ENCODE measurements at places on chromosomes 7 and 10. TPM values are rescaled to one million over a fixed set of nuclear protein-coding genes. Genes with fewer than 3 reads are reported as not detected.
A peak's percentile ranks its signal among the peaks of the same experiment; 100 is the strongest.

GRCh38 chr7:158445421-158446175, 142.0 kb downstream of the PTPRN2 start:
- no peak for DNase-seq

- DNase-seq, result no peak
Measured at GRCh38 chr10:127899766-127900387, 7.0 kb upstream of the PTPRE start.

DNA sequence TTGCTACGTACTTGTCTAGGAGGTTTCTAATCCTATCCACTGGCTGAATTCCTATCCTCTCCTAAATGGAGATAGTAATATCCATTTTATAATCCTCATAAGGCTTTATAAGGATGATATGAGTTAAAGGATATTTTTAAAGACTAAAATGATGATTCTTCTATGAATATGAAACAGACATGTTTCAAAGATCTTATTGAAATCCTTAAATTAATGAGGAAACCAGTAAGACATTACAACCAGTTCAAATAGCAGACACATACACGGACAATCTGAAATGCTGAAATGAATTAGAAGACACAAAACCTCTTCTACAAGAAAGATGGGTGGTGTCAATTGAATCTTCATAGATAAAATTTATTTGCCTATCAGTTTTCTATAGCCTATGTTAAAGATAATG, 132.9 kb upstream of the ANK3 start:
- no peak for DNase-seq

DNA sequence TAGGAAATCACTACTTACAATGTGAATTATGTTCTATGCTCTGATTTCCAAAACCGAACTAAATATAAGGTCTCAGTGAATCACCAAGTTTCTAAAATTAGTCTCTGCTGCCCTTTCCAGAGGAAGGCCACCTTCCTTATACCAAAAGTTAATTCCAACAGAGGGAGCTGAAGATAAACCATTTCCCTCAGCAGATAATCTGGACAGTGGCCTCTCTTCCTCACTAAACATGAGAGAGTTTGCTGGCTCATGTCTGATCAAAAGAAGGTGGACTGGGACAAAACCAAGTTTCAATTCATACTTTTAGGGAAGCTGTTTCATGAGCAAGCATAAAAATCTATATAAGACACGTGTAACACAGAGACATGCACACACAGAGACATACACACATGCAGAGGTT, 6.4 kb downstream of the FEZF1 start:
- no peak for DNase-seq

DNA sequence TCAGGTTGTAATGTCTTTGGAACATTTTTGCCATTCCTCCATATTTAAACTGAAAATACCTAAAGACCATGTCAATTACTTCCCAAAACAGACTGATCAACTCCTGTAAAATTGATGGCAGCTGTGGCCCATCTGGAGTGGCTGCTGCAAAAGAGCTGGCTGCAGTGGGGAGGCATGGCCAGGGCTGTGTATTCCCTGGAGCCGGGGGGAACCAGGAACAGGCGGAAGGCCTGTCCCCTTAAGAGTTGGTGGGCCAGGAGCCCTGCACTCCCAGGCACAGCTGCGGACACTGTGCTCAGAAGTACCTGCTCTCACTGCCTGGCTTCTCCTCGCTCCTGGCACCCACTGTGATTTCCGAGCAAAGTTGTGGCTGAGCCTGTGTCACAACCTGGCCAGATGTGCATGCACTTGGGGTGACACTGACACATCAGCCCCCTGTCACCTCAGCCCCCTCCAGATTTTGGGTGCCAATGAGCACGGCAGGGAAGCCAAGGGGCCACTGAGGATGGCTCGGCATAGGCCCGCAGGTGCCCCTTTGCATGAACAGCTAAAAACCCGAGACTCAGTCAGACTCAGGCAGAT, 116.1 kb downstream of the DGKB start:
- DNase-seq, result no peak

Gene NPSR1
- not detected for total RNA-seq

Gene CYP26A1
- total RNA-seq, result 2.2 TPM

GRCh38 chr7:115230882-115231571, 309.1 kb downstream of the MDFIC start:
- peak; percentile 94 for DNase-seq

Gene MLXIPL
- not detected for total RNA-seq

Gene PPP1R17
- total RNA-seq, result not detected

DNA sequence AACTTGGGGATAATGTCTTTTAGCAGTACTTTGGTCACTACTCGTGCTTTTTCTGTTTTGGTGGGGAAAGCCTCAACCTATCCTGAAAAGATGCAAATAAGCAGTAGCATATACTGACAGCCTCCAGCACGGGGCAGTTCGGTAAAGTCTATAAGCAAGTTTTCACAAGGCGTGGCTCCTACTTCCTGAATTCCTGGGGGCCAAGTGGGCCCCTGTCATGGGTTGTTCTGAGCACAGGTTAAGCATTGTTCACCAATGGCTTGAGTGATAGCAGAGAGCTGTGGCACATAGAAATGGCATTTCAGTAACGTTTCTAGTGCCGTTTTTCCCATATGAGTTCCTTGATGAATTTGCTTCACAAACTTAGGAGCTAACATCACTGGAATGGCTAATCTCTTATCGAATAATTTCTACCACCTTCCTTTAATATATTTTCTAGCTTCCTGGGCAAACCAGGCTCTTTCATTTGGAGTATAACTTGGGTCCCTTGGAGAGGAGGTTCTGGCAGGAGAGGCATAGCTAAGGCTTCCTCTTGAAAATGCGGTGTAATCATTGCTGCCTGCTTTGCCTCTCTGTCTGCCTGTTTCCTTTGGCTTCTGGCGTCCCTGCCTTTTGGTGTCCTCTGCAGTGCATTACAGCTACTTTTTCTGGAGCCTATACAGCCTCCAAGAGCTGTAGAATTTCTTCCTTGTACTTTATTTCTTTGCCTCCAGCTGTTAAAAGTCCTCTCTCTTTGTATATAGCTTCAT, 11.7 kb upstream of the ZNF239 start:
- DNase-seq, result no peak

DNA sequence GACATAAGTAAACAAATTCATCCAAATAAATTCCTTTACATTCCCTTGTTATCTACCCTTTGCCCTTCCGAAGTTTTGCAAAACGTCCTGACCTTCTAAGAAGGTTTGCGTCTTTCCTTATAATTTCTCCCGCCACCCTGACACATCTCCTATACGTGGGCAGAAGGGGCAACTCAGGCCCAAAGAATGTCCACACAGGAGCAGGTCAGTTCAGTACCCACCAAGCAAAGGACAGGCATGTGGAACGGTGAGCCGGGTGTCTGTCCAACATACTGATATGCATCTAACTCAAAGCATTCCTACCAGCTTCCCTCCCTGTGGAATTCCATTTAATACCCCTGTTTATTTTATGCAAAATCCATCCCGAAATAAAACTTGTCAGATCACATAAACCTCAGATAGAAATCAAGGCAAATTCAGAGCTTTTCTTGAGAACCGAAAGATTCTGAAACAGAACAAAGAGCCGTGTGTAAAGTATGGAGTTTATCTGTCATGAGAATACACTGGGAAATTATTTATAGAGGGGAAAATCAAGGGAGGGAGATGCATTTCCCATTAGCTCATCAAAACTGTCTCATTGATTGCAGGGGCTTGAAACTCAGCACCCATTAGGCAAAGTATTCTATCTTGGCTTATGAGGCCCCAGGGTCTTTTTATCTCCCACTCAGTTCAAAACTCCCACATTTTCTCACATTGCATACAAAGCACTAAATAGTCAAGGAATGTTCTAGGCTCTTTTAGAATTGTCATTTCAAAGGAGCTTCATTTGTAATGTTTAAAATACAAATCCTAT, 85.4 kb downstream of the GPR26 start:
- no peak for DNase-seq

GRCh38 chr10:34310234-34310633, 504.9 kb downstream of the PARD3 start:
- DNase-seq, result no peak

Gene TSPAN15
- total RNA-seq, result 175 TPM

DNA sequence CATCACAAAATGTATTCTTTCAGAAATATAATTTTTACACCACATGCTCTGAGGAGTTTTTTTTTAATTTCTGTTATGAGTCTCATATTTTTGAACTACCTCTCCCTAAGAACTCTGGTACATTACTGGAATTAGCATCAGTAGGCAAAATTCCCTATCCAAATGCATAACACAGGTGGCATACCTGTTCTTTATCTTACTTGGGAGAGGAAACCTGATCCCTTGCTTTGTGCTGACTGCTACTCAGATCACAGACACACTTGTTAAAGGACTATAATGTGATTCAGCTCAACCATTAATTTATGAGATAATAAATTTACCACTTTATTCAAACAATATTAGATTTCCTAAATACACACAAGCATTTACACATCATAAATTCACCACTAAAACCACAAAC, 617.2 kb downstream of the GRM8 start:
- no peak for DNase-seq

DNA sequence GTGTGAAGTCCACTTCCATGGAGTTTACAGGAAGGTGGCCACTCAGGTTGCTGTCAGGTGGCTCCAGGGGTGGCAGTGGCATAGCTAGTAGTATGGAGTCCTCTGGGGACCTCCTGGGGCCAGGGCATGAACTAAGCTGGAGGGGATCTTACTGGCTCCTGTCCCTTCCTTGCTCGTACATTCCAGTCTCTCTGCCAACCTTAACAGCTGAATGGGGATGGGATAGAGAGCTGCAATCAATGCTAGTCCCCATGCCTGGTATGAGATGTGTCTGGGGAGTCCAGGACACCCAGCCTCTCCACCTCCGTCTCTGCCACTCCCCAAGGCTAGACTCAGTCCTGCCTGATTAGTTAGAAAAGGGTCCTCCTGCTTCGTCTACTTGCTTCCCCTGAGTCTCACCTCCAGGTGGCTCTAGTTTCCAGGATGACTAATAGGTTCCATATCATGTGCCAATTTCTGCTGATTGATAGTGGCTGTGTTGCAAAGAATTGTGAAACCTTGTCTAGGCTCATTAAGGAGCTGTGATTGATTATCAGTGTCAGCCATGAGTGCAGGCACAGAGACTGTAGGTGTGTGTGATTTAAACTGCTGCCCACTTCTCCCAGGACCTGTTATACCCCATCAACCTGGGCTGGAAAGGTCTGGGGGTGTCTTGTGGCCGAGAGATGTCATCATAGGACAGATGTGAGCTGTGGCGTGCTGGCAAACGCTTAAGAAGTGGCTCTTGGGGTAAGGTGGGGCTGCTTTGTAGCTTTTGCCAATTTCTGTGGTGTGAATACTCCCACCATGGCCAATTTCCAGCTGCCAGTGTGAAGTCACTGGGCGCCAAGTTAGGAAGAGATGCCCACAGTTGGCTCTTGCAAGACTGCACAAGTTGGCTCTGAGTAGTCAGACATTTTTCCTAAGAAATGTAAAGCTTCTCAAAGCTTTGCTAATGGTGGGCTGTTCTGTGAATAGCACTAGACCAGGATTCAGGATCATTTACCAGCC, 59.8 kb downstream of the COL13A1 start:
- DNase-seq, result peak; percentile 95

GRCh38 chr7:135834266-135834665, 85.7 kb upstream of the FAM180A start:
- DNase-seq, result peak; percentile 2

DNA sequence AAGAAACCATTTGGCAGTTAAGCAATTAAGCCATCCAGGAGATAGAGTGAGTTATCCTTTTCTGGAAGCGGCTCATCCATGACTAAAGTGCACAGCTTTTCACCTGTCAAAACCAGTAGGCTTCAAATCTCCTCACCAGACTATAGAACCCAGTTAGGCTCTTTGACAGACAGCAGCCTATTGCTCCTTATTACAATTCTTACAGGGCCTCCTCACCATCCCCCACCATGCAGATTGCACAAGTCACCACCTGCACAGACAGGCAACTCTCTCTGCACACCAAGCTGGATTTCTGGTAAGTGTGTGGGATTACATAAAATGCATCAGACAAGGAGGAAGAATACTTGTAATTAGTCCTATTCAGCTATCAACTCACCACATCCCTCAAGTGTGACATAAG, 301.6 kb downstream of the SNX13 start:
- DNase-seq, result no peak

DNA sequence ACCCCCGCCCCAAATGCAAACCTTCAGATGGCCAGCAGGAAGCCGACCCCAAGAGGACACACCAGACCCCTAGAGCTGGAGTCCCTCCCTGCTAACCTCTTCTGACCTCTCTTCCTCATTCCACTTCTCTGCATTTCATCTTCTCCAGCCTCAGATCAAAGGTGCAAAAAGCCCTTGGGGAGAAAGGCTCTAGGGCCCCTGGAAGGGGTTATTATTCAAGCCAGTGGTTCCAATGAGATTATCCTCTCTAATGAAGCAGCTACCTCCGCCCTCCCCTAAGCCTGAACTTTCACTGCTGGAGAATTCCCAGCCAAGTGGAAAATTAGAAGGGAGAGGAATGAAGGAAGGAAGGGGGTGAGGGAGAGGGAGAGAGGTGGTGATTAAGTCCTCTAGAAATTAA, 343.9 kb downstream of the PLXNA4 start:
- no peak for DNase-seq

Measured in dermis blood vessel endothelial cell (primary cell).